ENCODE measurements at places on chromosomes 3 and 15. TPM values are rescaled to one million over a fixed set of nuclear protein-coding genes. Genes with fewer than 3 reads are reported as not detected.

The VIPR1 gene
- 2.2 TPM for total RNA-seq

The PRR20G gene
- total RNA-seq = not detected

The TUSC7 gene
- not detected for total RNA-seq

The PLA1A gene
- total RNA-seq = 1.3 TPM

GRCh38 chr3:10707400-10708215 lies 108.4 kb upstream of the SLC6A11 start:
- DNase-seq = no peak

GRCh38 chr3:185280572-185281365 lies 26.9 kb upstream of the EHHADH start:
- DNase-seq = no peak

DNA sequence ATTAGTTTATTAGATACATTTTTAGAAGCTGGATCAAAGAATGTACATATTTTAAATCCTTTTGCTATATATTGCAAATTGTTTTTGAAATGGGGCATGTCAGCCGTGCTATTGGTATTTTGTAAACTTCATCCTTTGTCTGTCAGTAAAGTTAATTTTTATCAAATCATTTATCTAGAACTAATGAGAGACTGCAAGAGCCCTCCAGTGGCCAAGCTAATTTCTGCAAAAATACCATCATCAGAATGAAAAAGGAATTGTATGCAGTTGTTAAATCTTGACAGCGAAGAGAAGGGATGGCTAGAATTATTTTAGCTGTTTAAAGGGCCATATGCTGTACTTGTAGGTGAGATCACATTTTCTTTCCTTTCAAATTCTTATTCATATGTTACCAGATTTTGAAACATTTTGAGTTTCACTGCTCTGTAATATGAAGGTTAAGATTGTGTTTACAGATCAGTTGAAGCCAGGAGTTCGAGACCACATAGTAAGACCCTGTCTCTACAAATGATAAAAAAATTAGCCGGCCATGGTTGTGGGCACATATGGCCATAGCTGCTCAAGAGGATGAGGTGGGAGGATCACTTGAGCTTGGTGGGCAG lies 8.1 kb upstream of the CLDN11 start:
- no peak for DNase-seq

- DNase-seq = no peak
Observed at GRCh38 chr3:57598765-57599360, 1.7 kb upstream of the ARF4 start.
